ENCODE measurements at places on chromosomes 2 and 18.

DNA sequence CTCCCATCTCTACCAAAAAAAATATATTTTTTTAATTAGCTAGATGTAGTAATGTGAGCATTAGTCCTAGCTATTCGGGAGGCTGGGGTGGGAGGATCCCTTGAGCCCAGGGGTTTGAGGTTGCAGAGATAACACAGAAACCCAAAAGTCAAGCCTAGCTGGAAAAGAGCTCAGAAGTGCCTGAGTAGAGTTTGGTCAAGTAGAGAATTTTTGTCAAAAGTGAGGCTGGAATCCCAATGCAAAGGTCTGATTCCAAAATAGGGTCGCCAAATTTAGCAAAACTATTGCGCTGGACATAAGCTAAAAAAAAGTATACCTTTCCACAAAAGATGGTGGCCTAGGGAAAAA is 15.5 kb upstream of the MSH6 start:
- DNase-seq = no peak

DNA sequence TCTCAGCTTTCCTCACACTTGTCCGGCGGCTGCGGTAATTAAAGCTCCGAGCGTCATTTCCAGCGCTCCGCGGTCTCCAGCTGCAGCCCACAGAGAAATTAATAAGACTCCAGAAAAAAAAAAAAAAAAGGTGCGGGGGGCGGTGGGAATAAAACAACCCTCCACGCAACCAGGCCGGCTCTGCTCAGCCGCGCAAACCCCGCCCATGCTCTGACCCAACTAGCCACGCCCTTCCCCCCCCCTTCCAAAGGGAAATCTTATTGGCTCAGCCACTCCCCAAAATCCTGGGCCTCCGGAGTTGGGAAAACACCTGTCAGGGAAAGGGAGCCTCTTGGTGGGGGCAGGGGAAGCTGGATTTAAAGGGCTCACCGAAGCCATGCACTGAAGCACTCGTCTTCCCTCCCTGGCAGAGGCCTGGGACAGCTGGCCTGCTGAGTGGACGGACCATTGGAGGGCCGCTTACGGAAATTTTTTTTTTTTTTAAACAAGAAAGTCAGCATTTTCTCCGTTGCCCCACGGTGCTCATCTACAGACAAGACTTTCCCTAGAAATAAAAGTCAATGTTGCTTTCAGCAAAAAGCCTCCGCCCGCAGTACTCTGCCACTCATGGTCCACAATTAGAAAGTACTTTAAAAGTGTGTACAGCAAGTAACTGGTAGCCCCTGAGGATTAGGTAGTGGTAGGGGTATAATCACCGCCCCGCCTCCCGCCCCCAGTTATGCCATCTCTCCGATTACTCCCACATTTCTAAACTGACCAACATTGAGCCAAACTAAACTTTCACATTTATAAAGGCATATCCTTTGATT is 674 bp upstream of the ERBB4 start:
- DNase-seq = no peak

DNA sequence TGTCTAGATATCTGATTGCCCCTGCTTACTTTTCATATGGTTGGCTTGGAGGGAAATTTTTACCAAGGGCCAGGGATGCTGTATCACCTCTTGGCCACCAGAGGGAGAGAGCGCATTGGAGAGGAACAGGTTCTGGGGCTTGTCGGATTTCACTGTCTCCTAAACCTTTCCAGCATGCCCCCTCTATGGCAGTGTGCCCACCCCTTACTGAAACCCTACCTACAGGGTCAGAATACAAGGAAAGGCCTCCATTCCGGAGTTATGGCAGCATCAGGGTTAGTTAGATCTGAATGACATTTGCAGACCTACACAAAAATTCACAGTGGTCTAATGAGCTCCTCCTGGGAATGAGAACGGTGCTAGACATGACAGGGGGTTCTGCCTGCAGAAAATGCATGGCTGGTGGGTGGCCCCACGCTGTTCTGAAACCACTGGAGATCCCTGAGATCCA is 5.8 kb downstream of the SLC14A2 start:
- DNase-seq = peak; percentile 48

DNA sequence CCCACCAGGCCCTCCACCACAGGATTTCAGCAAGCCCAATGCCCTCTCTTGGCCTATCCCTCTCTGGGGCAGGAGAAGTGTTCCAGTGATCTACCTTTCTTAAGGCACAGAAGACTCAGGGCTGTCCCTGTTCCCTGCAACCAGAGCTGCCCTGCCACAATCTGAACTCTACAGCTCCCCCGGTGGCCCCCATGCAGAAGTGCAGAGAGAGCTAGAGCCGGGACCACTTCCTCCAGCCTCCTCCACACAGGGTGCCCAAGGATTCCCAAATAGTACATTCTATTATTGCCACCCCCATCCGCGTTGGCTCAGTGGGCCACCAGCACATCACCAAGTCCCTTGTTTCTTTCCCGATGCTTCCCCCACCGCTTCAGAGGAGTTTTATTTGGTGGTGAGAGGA is 114.8 kb upstream of the PTPRM start:
- no peak for DNase-seq

DNA sequence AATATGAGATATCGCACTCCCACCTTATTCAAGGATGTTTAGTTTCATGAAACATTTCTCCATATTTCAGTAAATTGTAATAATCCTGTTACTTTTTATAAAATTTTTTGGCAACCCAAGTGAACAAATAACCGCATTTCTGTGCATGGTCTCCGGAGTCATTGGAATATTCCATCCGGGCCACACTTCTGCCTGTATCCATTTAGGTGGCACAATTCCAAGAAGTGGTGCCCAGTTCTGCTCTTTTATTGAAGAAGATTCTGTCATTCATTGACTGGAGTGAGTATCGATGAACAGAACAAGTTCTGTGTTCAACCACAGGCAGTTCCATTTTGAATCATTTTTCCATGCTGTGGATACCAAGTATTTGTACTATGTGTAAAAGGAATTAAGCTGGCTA is 26.6 kb upstream of the ICOS start:
- DNase-seq = no peak
